ENCODE measurements at places on chromosomes 6 and 20. TPM values are rescaled to one million over a fixed set of nuclear protein-coding genes. Genes with fewer than 3 reads are reported as not detected.

Gene ENTPD6
- total RNA-seq, result 59.4 TPM

Gene ALDH8A1
- total RNA-seq, result not detected

Gene CBLN4
- total RNA-seq, result not detected

Gene C6orf62
- total RNA-seq, result 110 TPM

Gene STK38
- 14.4 TPM for total RNA-seq

Gene PARD6B
- under 0.01 TPM for total RNA-seq

Gene CGA
- total RNA-seq, result not detected

Gene IDH3B
- total RNA-seq, result 109 TPM

Gene BACH2
- total RNA-seq, result 0.87 TPM

Measured in mammary microvascular endothelial cell (primary cell).